ENCODE measurements at places on chromosomes 1 and 21.

GRCh38 chr1:218634212-218634611 is 289.1 kb downstream of the TGFB2 start:
- no peak for DNase-seq

- DNase-seq: no peak
Observed at GRCh38 chr1:45410850-45411509, 70.7 kb upstream of the MUTYH start.

GRCh38 chr1:54800041-54800898 is 853 bp downstream of the TTC22 start:
- no peak for DNase-seq

DNA sequence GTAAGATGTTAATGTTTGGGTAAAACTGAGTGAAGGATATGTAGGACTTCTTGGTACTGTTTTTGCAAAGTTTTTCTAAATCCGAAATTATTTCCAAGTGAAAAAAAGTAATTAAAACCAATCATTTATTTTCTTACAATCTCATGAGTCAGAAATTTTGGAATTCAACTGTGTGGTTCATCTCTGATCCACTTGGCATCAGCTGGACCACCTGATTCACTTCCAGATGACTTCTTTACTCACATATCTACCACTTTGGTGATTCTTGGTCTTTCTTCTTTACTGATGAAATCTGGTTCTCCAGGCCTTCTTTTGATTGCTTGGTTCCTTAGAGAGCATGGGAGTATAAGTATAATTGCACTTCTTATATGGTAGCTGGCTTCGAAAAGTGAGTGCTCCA is 254.9 kb upstream of the CACYBP start:
- DNase-seq: no peak

DNA sequence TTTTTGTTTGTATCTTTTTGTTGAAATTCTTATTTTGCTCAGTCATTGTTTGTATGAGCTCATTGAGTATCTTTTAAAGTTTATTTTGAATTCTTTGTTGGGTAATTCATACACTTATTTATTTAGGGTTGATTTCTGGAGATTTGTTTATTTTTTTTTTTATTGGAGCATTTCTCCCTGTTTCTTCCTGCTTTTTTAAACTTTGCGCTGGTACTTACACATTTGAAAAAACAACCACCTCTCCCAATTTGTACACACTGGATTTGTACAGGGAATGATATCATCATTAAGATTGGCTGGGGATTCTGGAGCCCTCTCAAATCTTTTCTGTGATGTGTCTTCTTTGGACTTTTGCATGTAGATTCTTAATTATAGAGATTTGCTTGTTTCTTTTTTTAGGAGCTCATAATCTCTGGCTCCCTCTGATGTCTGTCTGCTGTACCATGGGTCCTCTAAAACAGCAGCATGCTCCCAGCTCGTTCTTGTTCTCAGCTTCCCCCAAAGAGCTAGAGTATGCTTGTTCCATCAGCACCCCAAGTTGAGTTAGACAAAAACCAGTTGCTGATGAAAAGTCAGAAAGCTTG is 310.7 kb downstream of the DUSP10 start:
- no peak for DNase-seq

DNA sequence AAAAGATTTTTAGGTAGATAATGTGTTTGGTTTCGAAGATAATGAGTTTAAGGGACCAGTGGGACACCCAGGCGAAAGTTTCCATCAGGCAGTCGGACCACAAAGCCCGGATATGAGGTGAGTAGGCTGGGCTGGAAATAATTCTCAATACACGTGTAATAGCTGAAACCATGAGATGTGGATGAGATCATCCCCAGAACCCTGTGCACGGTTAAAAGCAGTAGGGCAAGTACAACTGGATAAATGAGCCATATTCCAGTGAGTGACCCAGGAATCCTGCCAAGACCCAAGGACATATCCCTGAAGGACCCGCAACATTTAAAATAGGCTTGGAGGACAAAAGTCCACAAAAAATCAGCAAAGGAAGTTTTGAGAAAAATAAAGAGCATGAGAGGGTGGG is 21.5 kb upstream of the NHLH2 start:
- DNase-seq: no peak

DNA sequence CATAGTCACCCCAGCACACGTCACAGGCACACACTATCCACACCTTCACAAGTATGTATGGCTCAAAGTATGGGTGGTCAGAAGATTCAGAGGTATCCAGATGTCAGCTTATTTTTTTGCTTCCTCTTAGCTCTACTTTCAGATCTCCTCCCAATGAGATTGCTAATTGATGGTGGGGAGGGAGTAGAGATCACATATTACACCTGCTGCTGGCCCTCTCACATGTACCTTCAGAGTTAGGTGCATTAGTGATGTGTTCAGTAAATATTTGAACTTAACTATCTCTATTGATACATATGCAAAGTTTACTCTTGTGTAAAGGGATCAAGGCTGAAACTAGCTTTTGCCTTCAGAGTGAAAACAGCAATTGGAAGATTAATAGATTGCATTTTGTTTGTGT is 262.6 kb downstream of the PCP4 start:
- no peak for DNase-seq

- no peak for DNase-seq
Observed at GRCh38 chr1:86207323-86207722, 50.8 kb upstream of the COL24A1 start.

DNA sequence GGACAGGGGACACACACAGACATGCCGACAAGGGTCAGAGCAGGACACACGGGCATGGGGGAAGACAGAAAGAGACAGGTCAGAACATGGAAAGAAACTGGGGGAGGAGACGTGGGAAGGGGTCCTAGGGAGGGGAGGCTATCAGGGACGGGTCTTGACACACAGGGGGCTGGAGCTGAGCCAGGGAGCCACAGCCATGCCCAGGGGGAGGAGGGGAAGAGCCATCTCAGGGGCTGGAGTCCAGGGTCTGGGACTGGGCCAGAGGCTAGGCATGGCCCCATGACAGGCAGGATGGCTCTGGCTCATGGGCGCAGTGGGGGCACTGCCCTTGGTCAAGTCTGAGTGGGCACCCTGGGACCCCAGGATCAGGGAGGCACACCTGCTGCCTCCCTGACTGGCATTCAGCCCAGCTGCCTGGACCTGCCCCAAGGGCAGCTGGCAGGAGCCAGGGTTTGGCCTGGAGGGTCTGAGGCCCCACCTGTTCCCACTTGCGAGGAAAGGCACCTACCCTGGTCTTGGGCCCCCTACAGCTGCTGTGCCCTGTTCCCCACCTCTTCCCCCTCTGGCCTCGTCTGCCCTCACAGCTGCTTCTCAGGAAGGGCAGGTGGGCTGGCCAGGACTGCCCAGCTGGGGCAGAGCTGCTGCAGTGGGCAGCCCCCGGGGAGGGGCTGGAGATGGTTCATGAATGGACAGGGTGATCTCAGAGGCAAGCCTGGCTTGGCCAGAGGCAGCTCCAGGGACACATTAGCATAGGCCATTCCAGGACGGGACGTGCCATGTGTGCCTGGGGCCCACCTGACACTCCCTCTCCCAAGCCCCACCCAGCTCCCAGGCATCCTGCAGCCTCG is 42.9 kb downstream of the HSPG2 start:
- DNase-seq: no peak

- no peak for DNase-seq
Observed at GRCh38 chr1:117079737-117080136, 19.6 kb downstream of the TTF2 start.

GRCh38 chr1:48051466-48052126 is 54.4 kb upstream of the TRABD2B start:
- no peak for DNase-seq

DNA sequence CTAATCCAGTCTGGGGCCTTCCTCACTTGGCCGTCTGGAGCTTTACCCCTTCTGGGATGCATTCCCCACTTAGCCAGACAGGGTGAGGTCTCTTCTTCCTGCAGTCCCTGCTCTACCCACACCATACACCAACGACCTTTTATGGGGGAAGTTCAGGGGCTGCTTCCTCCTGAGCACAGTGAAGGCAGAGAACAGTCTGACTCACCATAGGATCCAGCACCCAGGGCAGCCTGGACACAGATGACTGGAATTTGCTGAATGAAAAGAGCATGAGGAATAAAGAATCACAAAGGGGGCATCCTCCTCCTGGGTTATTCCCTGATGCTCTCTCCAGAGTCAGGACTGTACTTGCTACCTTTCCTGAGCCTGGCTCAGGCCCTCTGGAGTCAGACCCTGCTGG is 4.6 kb upstream of the FOXE3 start:
- DNase-seq: no peak

- DNase-seq: no peak
Observed at GRCh38 chr1:184701816-184702215, 52.8 kb downstream of the EDEM3 start.

DNA sequence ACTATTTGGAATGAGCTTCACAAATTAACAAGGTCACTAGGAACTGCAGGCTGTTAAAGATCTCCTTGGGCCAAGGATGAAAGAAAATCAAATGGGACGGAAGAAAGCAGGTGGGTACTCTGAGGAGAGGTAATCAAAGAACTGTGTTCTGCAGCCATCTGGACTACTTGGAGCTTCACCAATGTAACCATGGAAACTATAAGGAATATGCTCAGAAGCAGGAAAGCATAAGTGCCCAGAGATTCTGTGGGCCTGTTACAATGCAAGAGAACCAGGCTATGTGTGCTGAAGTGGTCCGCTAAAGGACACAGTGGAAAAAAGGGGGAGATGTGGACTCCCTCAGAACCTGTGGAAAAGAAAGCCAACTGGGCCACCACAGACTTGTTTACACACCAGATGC is 238.5 kb downstream of the PTGER3 start:
- DNase-seq: no peak

DNA sequence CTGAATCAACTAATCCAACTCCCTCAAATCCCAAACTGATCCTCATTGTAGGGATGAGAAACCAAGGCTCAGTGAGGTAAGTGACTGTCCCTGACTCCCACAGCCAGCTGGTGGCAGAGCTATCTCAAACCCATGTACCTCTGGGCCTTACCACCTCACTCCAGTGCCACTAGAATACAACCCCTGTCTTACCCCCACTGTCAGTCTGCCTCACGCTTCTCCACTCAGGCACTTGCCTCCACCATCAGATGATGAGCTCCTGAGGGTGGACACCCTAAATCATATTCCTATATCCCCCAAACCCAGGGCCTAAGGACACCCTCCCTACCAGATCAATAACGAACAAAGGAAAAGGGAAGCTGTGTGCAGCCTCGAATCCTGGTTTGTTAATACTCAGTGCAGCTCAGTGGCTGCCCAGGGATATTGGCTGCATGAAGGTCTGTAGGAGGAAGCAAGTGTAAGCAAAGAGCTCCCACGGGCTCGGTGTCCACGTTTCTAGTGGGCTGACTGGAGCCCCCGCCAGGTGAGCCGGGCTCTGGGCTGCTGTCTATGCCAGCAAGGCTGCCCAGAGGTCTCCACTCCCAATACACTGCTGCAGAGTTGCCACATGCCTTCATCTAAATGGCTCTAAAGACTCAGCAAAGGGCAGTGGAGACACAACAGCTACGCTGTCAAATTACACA is 533.4 kb downstream of the MATN1 start:
- no peak for DNase-seq

- DNase-seq: no peak
Observed at GRCh38 chr1:110262296-110262695, 52.2 kb downstream of the KCNC4 start.

- DNase-seq: no peak
Observed at GRCh38 chr1:3431266-3431665, 23.2 kb upstream of the ARHGEF16 start.

Measured in NCI-H1436 treated with DMSO at 0.1 percent for 48 hours (cell line).